ENCODE measurements at places on chromosomes 1 and 21.

- DNase-seq: no peak
Observed at GRCh38 chr1:41286992-41287391, 44.9 kb upstream of the SCMH1 start.

DNA sequence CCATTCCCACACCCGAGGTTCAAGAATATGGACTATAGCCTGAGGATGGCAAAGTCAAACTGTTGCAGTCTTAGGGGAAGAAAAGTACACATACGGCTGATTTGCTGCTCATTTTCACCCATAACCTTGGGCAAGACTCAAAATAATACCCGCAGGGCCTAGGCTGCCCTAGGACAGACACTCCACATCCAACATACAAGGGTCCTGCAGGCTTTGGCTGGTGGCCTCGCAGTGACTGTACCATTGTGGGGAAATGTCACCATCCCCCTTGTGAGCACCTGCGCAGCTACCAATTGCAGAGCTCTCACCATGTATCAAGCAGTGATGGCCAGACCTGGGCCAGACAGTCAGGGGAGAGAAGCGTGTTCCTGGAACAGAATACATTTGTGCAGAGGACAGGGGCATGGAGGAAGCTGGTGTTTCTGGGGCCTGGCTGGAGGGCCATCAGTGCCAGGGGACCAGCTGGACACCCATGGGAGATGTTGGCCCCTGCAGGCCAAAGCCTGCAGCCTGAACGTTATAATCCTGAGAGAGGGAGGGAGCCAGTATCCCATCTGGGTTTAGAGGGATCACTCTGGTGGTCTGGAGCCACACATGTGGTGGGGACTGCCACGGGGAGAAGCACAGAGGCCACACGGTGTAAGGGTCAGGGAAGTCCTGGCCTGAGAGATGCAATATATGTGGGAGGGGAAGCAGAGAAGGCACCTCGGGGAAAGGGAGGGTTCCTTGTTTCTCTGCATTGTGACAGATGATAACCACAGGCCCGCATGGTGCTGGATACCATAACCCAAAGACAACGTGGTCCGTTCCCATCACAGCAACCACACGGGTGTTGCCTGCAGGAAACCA, 101.2 kb downstream of the GLIS1 start:
- no peak for DNase-seq

DNA sequence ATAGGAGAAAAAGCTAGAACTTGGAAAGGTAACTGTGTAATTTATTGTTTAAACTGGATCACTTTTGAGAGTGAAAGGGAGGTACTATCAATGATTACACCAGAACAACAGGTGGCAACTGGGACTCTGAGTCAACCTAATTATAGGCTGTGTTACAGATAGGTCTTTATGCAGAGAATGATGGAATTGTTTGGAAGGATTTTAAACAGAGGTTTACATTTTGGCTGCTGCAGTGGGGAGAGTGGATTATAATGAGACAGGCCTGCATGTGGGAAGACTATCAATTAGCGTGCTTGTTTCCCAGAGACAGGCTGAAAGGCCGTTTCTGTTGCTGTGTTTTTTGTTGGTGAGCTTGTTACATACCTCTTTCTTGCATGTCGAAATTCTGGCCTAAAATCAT, 432.9 kb downstream of the PLA2G4A start:
- DNase-seq: no peak

- DNase-seq: no peak
Observed at GRCh38 chr1:70864302-70864701, 183.3 kb downstream of the PTGER3 start.

DNA sequence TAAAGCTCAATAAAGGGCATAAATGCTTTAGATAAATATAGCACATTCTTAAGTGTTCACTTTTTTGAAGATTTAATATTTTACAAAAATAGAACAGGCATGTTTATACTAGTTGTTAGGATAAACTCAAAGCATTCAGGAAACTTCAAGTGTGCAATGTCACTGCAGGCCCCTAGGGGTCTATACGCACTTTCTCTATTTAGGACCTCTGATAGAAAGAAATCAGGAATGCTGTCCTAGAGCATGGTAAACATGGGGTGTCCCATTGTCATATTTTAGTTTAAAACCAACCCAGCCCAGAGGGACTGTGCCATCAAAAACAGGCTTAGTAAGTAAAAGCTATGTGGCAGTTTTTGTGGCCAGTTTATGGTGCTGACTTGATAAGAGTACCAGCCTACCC, 102.2 kb downstream of the BARHL2 start:
- no peak for DNase-seq

DNA sequence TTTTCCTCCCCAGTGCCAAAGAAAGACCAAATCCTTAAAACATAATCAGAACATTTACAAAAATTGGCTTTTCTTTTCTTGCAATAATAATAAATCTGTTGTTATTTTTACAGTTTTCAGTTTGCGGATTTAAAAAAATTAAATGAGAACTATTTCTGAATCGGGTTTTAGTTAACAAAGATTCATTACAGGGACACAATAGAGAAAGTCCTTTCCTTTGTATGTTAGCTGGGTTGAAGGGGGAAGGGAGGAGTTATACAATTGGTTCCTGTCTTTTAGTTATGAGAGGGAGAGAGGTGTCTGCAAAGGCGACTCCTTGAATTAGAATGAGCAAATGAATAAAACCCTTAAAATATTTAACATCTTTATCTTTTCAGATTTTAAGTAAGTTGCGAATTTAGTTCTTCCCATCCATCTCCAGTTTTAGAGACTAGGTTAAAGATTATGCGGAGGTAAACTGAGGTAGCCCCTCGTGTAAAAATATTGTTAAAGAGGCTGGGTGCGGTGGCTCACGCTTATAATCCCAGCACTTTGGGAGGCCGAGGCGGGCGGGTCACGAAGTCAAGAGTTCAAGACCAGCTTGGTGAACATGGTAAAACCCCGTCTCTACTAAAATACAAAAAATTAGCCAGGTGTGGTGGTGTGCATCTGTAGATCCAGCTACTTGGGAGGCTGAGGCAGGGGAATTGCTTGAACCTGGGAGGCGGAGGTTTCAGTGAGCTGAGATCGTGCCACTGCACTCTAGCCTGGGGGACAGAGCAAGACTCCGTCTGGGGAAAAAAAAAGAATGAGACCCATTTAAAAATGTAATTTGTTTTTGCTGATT, 3.9 kb downstream of the SPEN start:
- DNase-seq: no peak

DNA sequence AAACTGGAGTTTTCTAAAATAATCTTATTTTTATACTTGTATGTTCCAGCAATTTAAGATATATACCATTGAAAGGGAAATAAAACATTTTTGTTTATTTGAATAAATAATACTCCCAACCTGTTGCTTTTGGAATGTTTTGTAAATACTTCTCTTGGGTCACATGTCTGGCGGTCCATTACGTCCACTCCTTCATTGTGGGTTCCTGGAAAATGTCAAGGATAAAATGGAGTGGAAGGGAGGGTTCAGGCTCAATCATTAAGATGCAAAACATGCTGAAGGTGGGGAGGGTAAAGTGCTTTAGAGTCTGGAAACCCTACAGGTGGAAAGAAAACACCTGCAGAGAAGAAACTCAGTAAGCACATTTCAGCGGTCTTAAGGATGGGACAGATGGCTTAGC, 34.2 kb upstream of the FAM3B start:
- no peak for DNase-seq

- DNase-seq: no peak
Observed at GRCh38 chr1:170863621-170864020, 71.7 kb upstream of the MROH9 start.

GRCh38 chr1:235098547-235098946, 30.1 kb downstream of the TOMM20 start:
- no peak for DNase-seq

DNA sequence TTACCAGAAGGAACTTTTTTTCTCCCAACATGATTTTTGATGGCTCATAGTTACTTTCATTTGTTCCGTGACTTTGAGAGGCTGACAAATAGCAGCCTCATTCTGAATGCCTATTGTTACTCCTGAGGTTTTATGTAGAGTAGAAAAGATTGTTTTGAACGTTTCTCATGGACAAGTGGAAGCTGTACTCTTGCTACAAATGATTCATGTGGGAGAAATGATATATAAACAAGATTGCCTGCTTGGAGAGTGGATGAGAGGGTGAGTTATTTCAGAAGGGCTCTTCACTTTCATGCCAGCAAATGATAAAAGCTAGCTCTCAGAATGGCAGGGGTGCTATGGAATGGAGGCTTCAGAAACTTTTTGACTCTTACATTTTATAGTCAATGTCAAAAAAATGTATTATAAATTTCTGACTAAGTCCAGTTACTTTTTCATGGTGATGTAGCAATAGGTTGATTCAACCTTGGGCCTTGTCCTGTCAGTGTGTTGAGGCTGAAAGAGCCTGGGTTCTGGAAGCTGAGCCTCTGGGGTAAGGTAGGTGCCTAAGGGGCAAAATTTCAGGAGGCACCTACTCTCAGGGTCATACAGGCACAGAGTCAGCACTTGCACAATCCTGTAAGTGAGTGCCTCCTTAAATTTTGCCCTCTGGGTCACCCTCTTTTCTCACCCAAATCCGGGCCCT, 19.4 kb downstream of the JUN start:
- no peak for DNase-seq

DNA sequence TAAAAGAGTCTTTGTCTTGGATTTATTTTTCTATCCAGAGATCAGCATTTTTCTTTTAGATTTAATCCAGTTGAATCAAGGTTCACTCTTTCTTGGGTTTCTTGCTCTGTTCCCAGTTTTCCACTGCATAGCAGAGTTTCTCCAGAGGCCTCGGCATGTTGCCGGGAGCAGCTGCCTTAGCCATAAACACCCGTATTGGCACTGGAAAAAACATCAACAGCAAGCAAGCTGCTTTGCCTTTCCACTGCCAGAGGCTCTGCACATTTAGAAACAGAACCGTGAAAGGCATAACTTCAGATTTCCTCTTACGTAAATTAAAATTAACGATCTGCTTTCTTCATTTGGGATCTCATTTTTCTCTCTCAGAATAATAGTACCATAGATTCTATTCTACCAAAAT, 181.8 kb upstream of the L1TD1 start:
- no peak for DNase-seq

DNA sequence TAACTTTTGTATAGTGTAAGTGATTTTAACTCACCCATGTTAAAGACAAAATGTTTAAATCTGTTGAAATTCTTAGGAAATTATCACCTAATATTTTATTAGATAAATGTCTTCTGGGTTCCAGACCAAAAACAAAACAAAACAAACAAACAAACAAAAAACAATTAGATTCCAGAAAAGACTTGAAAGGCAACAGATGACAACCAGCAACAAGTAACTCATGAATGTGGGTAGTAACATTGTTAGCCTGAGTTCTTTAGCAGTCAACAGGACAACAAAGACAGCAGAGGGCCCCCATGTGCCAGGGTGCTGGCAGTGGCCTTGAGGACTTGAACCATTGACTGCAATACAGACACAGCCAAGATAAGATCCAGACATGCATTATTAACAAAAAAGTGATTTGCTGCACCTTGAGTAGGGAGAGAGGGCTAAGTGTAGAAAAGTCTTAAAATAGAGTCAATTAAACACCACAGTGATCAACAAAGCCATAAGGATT, 2.4 kb upstream of the CD247 start:
- DNase-seq: no peak

DNA sequence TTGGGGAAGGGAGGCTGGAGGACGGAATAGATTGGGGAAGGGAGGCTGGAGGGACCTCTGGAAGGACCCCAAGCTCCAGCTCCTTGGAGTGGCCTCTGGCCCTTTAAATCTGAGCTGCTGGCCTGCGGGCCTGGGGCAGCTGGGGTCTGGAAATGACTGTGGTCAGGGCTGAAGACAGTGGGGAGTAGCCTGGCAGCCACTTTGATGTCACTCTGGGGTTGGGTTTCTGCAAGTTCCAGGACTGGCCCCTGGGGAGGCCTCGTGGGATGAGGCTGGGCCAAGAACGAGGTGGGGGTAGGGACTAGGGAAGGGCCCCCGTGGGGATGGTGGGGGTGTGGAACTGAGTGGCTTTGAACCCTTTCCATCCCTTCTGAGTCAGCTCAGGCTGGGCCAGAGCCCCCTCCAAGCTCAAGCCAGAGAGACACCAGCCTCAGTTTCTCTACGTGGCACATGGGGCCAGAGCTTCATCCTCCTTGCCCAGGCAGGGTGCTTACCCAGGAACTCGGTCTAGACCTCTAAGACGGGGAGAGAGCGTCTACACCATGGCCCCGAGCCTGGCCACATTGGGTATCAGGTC, 59.7 kb downstream of the ALPL start:
- no peak for DNase-seq

DNA sequence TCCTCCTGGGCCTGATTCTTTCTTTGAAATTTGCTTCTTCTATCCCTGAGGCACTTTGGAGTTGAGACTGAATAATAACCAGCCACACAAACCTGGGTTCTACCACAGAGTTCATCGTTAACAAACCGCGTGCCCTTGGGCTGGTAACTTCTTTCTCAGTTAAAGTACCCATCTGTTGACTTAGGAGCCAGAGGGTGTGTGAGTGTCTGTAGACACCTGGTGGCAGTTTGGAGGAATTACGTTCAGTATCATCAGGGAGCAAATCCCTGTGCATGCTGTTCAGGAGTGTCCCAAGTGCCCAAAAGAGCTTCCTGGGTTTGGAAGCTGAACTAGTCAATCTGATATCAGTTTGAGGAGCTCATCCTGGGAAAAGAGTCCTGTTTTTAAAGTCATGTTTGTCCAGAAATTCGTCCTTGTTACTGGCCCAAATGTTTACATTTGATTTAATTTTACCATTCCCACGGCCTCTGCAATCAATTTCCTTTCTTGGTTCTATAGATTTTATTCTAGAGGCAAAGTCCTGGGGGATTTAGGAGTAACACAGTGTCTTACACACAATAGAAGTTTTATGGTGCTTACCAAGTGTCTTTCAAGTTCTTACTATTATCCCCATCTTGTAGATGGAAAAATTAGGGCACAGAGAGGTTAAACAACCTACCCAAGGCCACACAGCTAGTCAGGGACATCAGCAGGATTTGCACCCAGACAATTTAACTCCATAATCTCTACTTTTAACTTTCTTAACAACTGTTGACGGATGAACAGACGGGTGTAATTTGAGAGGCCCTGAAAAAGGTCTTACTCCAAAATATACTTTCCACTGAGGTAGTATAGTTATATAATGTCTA, 26.7 kb upstream of the RPTN start:
- DNase-seq: peak; percentile 34

GRCh38 chr1:47411436-47411835, 4.6 kb upstream of the FOXE3 start:
- DNase-seq: no peak

- DNase-seq: peak; percentile 42
Observed at GRCh38 chr1:153352523-153352922, 3.9 kb upstream of the PGLYRP4 start.

- no peak for DNase-seq
Observed at GRCh38 chr1:184350573-184350972, 36.3 kb upstream of the C1orf21 start.

GRCh38 chr1:225440380-225441221, 12.8 kb upstream of the LBR start:
- no peak for DNase-seq

DNA sequence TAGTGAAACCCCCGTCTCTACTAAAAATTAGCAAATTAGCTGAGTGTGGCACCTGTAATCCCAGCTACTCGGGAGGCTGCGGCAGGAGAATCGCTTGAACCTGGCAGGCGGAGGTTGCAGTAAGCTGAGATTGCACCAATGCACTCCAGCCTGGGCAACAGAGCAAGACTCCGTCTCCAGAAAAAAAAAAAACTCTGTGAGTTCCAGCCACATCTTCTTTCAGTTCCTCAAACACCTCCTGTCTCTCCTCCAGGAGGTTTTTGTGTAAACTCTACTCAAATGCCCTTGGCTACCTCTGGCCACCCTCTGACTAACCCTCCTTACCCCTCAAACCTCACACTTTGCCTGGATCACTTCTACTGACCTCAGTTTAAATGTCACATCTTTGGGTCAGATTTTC, 38.1 kb downstream of the RCSD1 start:
- no peak for DNase-seq
